ENCODE measurements at places on chromosomes 2 and 18.
A peak's percentile ranks its signal among the peaks of the same experiment; 100 is the strongest.

DNA sequence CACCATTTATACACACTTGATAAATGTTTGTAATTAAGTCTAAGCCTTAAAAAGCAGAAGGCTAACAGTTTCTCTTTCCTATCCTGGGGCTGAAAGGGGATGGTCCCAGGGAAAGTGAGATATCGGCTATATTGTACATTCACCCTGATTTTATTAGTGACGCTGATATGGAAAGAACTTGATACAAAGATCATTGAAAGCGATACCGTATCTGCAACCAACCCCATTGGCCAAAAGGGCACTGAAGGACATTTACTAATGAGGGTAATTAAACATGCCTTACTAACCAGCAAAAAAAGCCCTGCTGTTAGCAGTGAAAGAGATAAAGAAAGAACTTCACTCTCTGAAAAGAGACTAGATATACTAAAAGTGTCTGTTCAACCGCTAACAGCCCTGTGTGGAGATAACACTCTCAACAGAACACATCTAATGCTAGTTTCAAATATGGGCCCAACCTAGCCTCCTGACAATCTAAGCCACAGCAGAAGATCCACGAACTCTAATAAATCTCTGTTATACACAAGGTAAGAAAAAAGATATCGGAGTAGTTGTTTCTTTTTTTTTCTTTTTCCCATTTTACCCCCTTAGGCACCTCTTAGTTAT, 200.0 kb downstream of the CDH2 start:
- no peak for DNase-seq

- DNase-seq = no peak
Measured at GRCh38 chr2:233248999-233249398, 2.5 kb upstream of the ATG16L1 start.

DNA sequence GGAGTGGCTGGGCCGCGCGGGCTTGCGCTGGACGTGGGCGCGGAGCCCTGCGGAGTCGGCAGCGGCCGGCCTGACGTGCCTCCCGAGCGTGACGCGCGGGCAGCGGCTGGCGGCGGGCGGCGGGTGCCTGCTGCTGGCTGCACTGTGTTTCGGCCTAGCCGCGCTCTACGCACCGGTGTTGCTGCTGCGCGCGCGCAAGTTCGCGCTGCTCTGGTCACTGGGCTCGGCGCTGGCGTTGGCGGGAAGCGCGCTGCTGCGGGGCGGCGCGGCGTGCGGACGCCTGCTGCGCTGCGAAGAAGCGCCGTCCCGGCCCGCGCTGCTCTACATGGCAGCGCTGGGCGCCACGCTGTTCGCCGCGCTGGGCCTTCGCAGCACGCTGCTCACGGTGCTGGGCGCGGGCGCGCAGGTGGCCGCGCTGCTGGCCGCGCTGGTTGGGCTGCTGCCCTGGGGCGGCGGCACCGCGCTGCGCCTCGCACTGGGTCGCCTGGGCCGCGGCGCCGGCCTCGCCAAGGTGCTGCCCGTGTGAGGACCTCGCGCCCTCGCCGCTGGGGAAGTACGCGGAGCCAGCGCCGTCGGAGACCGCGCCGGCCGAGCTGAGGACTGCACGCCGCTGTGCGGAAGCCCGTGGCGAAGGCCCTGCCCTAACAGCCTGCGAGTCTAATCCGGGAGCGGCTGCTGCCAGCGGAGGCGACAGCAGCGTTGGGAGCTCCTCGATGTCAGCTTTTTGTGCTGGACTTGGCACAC, 526 bp downstream of the SFT2D3 start:
- DNase-seq = peak; percentile 47

DNA sequence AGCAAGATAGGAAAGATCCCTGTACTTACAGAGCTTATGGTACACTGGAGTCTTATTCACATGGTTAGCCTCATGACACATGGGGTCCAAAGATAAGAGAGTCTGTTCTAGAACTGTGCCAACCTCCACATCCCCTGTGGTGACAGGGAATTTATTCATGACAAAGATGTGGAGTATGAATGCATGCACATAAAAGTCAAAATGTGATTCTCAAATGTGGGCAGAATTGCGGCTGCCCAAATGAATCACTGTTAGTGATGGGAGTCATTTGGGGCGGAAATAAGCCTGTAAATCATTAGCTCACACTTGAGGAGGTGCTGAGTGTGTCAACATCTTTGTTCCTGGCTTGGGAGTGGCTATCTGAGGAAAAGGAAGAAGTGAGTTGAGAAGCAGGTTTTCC, 560.6 kb downstream of the SLC4A3 start:
- DNase-seq = no peak

DNA sequence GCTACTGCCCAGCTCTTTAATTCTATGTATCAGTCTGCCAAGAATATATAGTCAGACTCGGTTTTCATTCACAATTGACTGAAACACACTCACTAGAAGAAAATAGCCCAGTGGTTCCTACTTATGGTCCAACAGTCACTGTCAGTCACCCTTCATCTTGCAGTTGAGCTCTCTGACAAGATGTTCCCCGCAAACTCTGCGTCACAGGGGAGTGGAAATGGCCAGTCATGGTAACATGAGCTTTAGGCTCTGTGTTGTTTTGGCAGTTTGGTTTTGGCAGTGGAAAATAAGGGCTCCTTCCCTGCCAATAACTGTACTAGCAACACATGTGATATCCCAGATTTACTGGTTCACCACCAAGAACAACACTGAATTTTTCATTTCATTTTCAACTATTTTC, 122.5 kb downstream of the PRPF40A start:
- DNase-seq = no peak

DNA sequence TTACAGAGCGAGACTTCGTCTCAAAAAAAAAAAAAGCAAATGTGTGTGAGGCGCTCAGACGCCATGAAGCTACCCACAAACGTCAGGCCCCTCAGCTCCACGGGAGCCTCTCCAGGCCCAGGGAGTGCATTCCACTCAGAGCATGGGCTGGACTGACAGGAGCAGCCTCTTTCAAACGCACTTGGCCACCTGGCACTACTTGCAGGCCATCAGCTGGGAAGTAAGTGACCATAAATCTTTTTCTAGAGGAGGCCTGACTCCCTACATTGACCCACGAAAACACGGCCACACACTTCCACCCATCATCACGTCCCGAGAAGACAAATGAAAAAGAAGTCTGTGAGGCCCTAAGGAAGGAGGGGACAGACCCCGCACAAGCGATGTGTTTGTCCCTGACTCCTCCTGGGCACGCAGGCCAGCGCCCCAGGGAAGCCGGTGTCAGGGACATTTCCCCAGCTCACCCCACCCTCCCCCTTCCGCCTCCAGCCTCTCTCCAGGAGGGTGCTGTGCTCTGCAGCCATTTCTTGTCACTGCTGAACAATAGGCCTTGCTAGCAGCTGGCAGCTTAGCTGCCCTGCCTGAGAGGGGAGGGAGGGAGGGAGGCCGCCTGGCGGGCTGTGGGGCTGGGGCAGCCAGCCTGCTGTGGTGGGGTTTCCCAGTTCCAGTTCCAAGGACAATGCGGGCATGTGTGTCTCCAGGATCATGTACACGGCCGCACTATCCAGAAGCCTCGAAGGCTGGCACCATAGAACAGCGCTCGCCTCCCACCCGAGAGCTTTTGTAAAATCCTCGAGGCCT, 26.6 kb downstream of the SERTAD2 start:
- no peak for DNase-seq

GRCh38 chr2:66436581-66437001, 1.7 kb downstream of the MEIS1 start:
- no peak for DNase-seq

GRCh38 chr2:69663860-69664259, 20.3 kb upstream of the AAK1 start:
- no peak for DNase-seq

DNA sequence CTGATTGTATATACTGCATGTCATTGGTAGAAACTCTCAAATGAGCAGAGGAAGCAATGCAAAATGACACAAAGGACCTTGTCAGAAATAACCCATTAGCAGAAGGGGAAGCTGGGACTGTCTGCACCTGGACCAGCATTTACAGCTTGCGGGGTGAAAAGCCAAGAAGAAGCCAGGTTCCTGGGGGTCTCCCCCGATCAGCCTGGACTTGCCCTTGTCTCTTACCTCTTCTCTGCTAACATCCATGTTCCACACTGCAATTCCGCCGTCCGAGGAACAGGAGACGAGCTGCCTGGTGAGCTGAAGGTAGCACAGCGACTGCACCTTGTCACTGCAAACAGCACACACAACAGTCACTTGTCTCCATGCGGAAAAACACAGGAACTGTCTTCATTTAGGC, 51.1 kb downstream of the WDFY1 start:
- DNase-seq = no peak

GRCh38 chr18:50466634-50467033, 91.8 kb downstream of the SKA1 start:
- DNase-seq = no peak

DNA sequence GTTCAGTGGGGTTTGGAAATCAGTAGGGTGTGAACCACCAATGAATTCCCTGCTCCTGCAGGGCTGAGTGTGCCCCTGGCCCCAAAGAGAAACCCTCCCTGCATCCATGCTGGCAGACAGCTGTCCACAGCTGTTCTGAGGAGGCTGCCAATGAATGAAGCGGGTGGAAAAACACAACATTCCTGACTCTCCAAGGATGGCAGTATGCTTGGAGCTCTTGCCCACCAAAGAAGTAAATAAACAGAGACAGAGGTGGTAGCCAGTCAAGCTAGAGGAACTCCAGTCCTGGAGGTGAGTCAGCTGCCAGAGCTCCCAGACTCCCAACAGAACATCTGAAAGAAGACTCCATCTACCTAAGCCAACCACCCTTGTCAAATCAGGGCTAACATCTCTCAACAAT, 6.2 kb downstream of the ZBTB7C start:
- DNase-seq = no peak

GRCh38 chr2:84204995-84205394, 254.1 kb downstream of the SUCLG1 start:
- DNase-seq = no peak

DNA sequence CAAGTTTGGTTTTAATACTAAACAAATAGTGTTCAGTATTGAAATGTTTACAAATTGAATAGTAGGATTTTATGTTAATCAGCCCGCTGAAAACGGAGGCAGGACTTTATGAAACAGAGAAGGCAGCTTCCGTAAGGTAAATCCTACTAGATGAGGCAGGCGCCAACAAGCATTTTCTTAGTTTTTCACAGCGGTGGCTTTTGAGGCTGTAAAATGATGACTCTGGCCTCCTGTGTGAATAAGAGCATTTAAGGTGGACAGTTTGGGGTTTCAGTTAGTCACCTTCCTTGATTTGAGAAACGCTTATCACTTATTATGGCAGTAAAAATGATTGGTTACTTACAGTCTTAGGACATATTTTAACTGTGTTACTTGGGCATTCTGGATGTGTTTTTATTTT, 212.9 kb downstream of the PTGR3 start:
- no peak for DNase-seq

- DNase-seq = no peak
Measured at GRCh38 chr2:145078923-145079322, 559.0 kb upstream of the ZEB2 start.

DNA sequence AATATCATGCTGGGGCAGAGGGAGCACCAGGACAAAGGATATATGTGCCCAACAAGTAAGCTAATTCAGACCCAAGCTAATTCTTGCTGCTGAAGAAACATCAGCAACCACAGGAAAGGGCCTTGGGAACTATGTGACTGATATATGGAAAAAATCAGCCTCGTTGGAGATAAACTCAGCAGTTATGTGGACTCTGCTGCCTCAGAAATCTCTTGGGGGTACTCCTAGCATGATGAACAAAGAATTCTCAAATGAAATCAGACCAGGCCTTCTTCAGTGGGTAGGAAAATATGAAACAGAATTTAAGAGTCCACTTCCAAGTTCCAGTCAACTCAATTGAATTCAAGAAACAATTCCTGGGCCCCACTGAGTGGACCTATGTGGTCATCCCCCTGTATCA, 367.9 kb downstream of the TNS1 start:
- DNase-seq = no peak

- DNase-seq = no peak
Measured at GRCh38 chr2:112685271-112685884, 35.4 kb upstream of the NT5DC4 start.
